Bone marrow (tissue), 2 donors: ENCODE measurements at places on chromosomes 2 and 18.

GRCh38 chr2:216694082-216694825, 1.1 kb downstream of the IGFBP5 start:
- DNase-seq, result no peak

DNA sequence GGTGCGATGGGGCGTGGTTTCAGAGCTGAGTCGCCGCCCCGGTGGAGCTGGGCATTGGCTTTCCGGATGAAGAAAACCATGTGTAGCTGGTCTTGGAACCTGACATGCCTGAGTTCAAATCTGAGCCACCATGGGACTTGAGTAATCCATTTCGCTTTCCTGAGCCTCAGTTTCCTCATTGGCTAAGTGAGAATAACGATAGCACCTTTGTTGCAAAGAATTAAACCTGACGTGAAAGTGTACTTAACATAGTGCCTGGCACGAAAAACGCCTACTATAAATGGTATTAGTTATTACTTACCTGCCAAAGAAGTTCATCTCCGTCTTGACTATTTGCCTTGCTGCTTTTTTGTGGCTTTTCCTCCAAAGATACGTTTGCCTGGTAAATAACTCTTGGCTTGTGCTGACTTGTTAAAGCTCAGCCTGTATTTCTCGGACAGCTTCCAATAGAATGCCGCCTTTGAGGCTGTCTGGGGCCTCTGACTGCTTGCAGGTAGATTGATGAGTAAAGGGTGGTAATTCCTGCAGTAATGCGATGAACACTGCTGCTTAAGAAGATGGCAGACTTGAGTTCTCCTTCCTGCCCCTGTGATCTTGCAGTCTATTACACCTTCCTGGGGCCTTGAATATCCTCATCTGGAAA, 1.3 kb downstream of the CDCA7 start:
- no peak for DNase-seq

DNA sequence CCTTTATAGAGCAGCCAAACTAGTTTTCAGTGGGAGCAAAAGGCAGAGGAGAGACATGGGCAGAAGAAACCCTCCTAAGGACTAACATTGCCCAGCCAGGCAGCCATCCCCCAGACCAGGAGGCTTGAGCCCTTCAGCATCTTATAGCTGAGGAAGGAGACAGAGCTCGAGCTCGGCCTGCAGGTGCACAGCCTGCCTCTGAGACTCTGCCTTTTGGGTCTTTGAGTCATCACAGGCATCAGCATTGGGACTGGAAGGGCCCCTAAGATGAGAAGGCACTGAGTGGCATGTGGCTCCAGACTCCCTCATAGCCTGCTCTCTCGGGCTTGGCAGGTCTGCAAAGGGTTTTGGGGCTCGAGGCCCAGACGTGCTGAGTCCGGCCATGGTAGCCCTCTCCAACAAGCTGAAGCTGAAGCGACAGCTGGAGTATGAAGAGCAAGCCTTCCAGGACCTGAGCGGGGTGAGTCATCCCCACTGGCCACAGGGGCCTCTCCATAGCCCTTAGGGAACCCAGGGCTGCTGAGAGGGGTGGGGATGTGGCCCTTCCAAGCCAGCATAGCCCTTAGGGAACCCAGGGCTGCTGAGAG, 84.1 kb downstream of the EPAS1 start:
- no peak for DNase-seq

GRCh38 chr2:151792589-151792988, 35.6 kb downstream of the ARL5A start:
- no peak for DNase-seq

DNA sequence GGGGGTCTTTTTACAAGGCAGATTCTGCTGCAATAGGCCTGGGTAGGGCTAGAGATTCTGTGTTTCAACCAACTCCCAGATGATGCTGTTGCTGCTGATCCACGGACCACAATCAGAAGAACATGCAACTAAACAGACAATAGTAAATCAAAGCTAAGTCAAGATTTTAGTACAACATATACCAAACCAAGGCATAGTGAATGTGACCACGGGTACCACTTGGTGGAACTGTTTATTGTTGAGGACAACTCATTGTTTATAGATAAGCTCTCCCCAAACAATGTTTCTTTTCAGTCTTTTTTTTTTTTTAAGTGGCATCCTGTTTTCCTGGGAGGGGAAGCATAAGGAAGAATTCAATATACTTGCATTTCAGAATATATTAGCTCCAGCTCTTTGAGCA, 36.0 kb upstream of the DARS1 start:
- DNase-seq, result no peak

DNA sequence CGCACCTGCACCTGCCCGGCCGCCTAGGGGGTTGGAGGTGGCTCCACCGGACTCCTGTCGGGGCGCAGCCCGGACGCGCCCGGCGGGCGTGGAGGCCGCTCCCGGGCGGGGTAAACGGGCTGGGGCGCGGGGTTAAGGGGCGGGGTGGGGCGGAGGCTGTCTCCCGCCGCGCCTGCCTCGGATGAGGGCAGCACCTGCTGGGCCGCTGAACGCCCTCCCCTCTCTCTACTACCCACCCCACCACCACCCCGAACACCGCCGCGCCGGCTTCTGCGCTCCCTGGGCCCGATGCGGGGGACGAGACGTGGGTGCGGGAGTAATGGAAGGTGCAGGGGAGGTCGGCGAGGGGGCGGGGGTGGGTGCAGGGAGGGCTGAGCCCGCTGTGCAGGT, 224.8 kb upstream of the ID2 start:
- DNase-seq, result no peak
